ENCODE measurements at places on chromosomes 1 and 21.

DNA sequence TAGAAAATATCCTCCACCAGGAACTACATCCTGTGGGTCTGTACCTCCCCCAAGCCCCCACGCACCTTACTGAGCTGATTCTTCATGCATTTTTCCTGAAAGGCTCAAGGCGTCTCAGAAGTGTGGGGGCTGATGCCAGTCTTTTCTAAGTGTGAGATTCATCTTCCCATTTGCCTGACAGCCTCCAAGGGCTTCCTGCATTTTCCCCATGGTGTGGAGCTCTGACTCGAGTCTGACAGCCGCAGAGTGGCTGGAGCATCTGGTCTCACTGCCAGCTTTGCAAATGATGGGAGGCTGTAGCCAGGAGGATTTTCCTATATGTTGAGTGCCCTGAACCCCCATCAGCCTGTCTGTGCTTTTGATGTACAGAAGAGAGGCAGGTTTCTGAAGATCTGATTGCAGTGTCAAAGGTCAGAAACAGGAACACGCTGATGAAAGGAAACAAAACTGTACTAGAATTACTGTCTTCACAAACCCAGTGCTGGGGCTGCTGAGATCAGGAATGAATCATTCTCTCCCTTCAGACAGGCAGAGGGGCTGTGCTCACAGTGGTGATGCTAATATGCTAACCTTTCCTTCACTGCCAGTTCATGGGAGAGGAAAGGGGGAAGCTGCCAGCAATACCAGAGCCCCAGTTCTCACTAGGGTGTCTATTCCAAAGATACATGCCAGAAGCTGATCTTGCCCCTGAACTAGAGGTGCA lies 201.5 kb upstream of the C1orf174 start:
- ATAC-seq = no peak

GRCh38 chr1:183080406-183080805 lies 57.2 kb downstream of the LAMC1 start:
- ATAC-seq = no peak

- ATAC-seq = no peak
These were observed 17.6 kb downstream of the SOD1 start for GRCh38 chr21:31677047-31677446.

DNA sequence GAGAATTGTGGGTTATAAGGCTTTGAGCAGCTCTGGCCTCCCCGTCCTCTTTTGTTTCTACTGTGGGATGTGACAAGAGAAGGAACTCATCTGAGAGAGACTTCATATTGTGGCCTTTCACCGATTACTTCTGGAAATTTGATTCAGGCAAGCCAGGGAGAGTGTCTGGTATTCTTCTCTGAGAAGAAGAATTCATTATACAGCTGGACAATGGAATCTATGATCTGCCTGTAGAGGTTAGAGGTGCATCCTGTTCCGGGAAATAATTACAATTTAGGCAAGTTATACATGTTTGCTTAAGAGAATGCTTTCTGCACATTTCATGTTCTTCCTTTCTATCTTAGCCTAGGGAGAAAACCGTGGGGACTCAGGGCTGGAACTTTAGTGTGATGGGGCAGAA lies 12.8 kb upstream of the RNU1-2 start:
- ATAC-seq = no peak

DNA sequence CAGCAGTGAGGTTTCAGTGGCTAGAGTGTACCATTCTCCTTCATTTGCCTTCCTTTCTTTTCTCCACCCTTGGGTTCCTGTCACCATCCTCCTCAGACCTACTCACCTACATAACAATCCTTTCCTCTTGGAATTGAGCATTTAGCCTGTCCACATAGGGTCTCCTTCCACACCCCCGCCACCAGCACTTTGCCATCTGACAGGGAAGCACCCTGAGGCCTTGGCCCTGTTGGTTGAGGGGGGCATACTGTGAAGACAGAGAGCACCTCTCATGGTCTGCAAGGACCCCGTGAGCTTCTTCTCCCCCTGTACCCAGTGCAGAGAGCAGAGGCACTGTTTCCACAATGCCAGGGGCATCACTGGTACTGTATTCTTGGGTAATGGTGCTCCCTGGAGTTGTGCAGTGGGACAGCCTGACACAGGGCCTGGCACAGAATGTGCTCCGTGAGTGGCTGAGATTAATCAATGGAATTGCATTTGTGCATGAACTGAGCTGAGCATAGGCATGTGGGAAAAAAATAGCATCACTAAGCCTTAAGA lies 14.9 kb upstream of the SLC5A9 start:
- no peak for ATAC-seq

GRCh38 chr1:31991182-31991581 lies 22.5 kb upstream of the KHDRBS1 start:
- no peak for ATAC-seq

- no peak for ATAC-seq
These were observed 97.3 kb upstream of the SYT6 start for GRCh38 chr1:114250683-114251572.

DNA sequence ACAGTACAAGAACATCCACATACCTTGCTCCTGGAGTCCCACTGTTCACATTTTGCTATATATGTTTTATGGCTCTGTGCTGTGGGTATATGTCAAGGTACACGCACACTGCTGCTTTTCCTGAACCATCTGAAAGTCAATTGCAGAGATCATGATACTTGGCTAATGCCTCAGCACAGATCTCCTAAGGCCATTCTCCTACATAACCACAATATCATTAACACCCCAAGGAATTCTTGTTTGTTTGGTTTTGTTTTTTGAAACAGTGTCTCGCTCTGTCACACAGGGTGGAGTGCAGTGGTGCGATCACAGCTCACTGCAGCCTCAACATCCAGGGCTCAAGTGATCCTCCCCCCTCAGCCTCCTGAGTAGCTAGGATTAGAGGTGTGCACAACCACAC lies 16.0 kb downstream of the CTNNBIP1 start:
- no peak for ATAC-seq

GRCh38 chr1:234316937-234317336 lies 56.3 kb upstream of the COA6 start:
- no peak for ATAC-seq

DNA sequence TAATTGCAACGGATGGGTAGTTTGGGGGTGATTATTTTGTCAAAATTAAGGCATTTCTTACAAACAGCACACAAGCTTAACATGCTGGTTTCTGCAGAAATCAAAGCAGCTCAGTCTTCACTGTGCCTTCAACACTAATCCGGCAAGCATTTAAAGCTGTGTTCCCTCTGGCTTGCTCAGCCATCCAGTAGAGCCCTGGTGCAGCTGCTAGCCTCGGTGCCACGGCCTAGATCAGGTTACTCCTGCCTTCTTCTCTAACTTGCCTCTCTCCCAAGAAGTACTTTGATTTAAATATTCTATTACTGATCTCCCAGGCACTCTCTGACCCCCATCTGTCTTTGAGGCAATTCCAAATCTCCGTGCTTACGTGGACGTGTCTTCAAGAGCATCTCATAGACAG lies 85.6 kb downstream of the GREM2 start:
- no peak for ATAC-seq

DNA sequence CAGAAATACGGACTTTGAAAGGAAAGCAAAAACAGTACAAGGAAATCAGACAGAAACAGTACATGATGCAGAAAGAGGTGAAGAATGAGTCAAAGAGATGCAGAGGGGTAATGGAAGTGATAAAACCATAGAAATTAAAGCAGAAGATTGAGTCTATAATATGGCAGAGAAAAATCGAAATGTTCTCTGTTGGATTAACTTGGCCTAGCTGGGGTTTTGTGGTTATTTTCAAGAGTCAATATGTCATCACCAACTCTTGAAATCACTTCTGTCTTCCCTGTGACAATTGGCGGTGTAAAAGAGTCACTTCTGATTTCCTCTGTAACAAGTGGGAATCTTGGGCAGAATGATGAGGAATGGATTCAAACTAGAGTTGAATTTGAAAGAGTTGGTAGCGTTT lies 7.4 kb downstream of the YTHDF2 start:
- peak; percentile 83 for ATAC-seq

- ATAC-seq = no peak
These were observed 376.8 kb downstream of the SEC16B start for GRCh38 chr1:177593105-177593504.

- no peak for ATAC-seq
These were observed 176.6 kb downstream of the VPS13D start for GRCh38 chr1:12406211-12407021.

DNA sequence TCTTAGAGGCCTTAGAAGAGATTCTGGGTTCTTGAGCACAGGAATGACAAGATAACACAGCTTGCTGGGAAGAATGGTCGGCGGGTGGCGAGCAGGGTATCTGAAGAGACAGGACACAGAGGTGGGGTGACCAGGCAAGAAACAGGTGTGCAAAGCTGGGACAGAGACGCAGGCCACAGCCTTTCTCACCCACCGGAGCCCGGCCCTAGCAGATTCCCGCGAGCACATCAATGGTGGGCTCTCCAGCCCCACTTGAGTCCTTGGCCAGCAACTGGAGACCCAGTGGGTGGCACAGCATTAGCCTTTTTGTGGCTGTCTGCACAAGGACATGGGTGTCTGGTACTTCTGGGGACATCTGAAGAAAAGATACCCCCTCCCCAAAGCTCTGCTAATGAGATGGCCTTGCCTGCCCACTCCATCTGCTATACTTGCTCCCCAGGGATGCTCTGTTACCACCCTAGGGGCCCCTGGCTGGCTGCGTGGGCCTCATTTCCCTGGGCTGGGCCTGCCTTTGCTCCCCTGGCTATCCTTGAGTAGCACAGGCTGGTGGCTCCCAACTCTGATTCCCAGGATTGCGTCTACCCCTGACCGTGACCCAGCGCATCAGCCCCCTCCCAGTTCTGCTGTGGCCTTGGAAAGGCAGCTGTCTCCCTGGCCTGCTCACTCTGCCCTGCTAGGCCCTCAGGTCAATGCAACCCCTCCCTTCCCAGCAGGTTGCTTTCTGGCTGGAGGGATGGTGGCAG lies 127.2 kb upstream of the ADAR start:
- ATAC-seq = no peak

DNA sequence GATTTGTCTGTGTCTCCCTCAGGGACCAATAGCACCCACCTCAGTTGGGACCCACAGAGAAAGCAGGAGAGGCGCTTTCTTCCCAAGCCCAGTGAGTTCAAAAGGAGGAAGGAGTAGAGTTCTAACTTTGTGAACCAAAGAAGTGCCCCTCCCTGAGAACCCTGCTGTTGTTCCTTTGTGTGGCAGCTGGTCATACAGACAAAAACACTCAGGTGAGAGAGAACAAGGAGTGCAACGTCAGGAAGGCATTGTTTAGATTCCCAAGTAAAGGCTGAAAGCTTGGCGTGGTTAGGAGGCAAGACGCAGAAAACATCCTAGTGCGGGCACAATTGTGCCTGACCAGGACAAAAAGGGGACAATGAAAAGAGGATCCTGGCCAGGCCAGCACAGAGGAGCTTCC lies 654.6 kb downstream of the KIF26B start:
- no peak for ATAC-seq
